A549 treated with GW870086 at 1 μM for 4 hours (cell line): ENCODE measurements at places on chromosomes 6 and 20. TPM values are rescaled to one million over a fixed set of nuclear protein-coding genes. Genes with fewer than 3 reads are reported as not detected.

FERMT1 gene
- total RNA-seq: 13.4 to 16.1 TPM (median 15.4 TPM) in 5 replicates

PPP1R14C gene
- total RNA-seq: 1.5 to 1.9 TPM (median 1.6 TPM) in 5 replicates

CLPSL2 gene
- total RNA-seq: 0.79 to 2.0 TPM (median 1.3 TPM) in 4 of 5 replicates, not detected in the other

BPI gene
- not detected in 5 replicates for total RNA-seq

JAG1 gene
- total RNA-seq: 27.5 to 41.2 TPM (median 37.3 TPM) in 5 replicates
